ENCODE measurements at places on chromosomes 4 and X.

DNA sequence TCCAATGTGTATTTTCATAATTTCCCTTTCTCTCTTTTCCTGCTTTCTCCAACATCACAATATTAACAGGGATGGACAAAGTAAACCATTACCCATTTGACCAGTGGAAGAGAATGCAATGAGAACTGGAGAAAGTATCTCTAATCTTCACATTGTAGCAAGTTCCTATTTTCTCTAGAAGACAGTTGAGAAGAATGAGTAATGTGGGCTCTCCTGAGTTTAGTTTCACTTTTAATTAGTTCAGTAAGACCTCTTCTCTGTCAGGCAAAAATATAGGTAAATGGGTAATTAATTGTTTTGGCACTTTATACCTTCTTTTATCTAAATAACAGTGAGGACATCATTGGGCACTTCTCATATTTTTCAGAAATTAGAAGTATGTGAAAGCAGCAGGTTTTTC lies 602.0 kb downstream of the GLUD2 start:
- no peak for DNase-seq

GRCh38 chr4:7652451-7652881 lies 217.7 kb upstream of the PSAPL1 start:
- DNase-seq, result peak; percentile 26

GRCh38 chr4:110626532-110627153 lies 3.8 kb upstream of the PITX2 start:
- DNase-seq, result no peak

- peak; percentile 62 for DNase-seq
Observed at GRCh38 chr4:155666344-155667221, at the start of gene GUCY1A1. TSS of gene GUCY1A1 (plus strand) at chr4:155666848. CDS start at chr4:155696868, 30,020 bp downstream.

DNA sequence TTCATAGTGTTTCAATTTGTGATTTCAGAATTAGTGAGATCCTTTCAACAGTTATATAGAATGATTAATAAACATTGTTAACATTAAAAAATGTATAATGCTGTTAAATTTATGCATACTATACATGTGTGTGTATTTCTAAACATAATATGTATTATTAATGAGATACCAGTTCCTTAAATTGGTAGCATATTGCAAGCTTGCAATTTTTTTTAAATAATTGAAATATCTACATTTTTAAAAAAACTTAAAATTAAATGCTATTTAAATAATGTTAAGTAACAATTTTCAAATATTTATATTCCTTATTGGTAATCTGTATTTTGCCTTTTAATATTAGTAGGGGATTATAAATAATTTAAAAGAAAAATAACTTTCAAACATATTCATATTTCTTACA lies 1479.5 kb upstream of the PCDH7 start:
- no peak for DNase-seq

DNA sequence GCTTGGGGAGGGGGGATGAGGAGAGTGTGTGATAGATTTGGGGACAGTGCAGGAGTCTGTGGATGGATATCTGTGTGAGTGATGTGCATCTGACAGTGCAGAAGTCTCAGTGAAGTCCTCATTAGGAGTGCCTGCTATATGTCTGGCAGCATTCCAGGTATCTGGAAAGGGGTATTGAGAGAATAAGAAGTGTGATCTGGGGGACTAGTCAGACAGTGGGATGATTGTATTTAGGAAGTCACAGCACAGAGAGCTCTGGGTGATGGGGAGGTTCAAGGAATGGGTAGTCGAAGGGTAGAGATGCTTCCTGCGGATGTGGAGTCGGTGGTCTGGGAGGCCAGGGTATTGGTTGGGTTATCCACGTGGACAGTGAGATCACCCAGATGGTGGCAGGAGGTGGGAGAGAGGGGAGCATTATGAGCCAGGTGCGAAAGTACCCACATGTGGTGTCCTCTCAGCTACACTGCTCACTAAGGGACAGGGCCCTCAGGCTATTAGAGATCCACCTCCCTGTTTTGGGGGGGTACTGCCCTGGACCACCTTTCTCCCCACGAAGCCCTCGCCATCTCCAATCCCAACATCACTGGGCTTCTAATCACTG lies 9.8 kb downstream of the MAGED2 start:
- DNase-seq, result no peak

DNA sequence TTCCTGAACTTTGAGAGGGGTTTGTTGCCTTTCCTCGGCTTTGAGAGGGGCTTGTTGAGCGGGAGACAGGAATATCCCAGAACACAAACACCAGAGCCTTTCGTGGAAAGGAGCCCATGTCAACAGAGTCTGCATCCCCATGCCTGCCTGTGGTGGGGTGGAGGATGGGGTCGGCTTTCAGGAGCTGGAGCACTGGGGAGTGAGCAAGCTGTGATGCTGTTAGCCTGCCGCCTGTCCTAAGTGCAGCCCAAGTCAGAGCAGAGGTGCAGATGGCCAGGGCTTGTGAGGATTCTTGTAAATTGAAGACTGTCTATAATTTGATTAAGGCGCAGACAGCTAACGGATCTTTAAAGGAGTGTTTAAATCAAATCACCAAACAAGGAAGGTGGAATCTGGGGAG lies 103.3 kb upstream of the ANK2 start:
- no peak for DNase-seq

Measured in left ventricle myocardium superior (tissue), 1 donor.